ENCODE measurements at places on chromosomes 7 and 10.

DNA sequence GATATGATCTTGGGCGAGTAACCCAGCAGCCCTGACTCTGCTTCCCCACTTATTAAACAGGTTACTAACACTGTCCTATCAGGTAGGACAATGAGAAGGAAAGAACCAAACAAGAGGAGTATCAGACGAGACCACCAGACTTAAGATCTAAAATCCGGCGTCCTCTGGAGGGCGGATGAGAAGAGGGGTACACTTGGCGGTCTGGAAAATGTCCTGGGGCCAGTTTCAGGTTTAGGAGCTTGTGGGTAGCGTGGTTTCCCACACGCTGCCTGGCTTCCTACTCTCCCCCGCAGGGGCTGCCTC, 635 bp downstream of the ZNF32 start:
- no peak for DNase-seq

DNA sequence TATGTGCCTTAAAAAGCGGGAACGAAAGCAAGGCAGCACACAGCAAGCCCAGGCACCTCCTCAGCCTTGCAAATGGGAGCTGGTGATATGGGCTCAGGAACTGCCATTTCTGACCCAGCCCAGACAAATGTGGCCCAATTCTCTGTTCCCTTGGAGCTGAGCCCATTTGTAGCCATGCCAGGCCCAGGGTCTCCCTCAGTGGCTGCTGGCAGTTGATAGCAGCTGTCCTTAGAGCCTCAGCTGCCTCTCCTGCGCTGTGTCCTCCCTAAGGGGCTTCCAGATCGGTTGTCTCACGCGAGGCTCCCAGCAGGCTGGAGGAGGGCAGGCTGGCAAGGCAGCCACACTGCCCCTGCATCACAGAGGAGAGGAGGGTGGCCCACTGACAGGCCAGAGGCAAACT, 275.8 kb downstream of the KCNMA1 start:
- DNase-seq: no peak

DNA sequence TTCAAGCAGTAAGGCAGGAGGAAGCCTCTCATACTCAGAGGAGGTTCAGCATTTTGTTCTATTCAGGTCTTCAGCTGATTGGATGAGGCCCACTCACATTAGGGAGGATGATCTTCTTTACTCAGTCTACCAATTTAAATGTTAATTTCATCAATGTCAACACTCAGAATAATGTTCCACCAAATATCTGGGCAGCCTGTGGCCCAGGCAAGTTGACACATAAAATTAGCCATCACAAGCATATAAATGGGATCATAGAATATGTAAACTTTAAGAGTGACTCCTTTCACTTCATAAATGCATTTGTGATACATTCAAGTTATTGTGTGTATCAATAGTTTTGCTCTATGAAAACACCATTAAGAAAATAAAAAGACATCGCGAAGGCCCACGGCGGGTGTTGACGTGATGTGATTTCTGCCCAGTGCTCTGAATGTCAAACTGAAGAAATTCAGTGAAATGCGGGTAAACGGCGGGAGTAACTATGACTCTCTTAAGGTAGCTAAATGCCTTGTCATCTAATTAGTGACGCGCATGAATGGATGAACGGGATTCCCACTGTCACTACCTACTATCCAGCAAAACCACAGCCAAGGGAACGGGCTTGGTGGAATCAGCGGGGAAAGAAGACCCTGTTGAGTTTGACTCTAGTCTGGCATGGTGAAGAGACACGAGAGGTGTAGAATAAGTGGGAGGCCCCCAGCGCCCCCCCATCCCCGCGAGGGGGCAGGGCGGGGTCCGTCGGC, 536.1 kb upstream of the AUTS2 start:
- DNase-seq: no peak

GRCh38 chr10:63491588-63492316, 26.0 kb upstream of the JMJD1C start:
- no peak for DNase-seq

DNA sequence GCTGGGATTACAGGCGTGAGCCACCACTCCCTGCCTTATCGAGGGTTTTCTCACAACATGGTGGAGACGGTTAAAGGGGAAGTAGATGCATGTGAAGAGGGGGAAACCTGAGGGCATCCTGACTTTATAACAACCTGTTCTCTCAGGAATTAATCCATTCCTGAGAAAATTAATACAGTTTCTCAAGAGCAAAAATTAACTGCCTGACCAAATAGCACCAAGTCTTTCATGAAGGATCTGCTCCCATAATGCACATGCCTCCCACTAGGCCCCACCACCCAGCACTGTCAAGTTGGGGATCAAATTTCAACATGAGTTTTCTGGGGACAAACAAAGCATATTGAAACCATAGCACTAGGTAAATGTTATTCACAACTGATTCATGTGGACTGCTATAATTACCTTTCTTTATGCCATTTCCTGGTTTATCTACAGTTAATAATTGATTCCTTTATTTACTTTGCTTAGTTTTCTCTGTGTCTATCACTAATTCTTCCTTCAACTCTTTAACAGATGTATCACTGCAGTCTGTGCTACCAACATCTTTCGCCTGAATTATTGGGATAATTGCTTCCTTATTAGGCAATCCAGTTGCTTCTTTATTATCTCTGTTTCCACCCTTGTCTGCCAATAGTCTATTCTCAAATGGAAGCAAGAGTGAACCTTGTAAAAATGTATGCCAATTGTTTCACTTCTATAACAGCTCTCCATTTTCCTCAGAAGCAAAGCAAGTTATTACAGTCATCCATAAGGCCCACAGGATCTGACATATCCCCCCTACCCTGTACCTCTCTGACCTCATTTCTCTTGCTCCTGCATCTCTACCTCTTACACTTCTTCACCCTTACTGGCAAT, 12.9 kb upstream of the MICU1 start:
- DNase-seq: no peak

DNA sequence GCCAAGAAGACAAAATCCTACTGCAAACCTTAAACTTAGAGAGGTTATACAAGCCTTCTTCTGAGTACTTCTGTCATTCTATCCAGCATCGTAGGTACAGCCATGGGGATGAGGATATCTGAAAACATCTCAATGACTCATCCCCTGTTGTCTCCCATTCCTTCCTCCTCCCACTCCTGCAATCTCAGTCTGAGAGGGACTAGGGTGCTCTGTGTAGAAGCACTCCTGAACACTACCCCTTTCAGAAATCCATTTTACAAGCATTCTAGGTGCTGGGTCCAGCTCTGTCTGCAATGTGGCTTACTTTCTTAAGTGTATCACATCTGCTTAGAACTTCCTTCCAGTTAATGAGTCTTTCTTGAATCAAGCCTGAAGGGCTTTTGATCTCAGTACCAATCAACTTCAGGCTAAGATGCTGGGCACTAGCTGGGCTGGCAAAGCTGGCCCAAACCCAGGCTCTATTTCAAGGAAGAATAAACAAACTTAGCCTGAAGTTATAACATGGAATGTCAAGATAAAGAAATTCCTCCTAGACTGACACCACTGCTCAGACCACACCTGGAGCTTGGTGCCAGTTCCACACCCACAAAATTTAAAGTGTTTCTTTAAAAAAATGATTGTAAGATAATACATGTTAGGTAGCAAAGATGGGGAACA, 270.3 kb upstream of the AOAH start:
- no peak for DNase-seq

- DNase-seq: no peak
Observed at GRCh38 chr10:48607356-48608278, 2.7 kb upstream of the ARHGAP22 start.

DNA sequence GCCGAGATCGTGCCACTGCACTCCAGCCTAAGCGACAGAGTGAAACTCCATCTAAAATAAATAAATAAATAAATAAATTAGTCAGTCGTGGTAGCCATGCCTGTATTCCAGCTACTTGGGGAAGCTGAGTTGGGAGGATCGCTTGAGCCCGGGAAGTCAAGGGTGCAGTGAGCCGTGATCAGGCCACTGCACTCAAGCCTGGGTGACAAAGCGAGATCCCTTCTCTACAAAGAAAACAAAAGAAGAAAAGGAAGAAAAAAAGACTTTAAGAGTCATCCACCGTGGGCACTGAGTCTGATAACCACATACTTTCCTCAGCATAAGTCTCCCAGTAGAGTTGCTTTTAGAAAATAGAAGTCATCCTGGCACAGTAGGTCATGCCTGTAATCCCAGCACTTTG, 2.6 kb downstream of the TMEM254 start:
- no peak for DNase-seq

DNA sequence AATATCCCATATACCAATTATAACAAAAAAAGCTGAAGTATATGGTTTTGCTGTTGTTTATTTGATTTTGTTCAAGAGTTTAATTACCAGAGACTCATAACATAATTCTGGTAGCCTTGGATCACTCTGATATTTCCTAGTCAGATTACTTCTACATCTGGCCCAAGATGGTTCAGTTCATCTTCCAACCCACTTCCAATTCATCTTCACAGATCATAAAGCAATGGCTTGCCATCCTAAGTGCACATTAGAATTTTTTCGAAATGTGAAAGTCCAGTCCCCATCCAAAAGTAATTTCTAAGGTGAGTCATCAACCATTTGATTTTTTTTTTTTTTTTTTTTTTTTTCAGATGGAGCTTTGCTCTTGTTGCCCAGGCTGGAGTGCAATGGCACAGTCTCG, 8.0 kb upstream of the HIBADH start:
- no peak for DNase-seq

DNA sequence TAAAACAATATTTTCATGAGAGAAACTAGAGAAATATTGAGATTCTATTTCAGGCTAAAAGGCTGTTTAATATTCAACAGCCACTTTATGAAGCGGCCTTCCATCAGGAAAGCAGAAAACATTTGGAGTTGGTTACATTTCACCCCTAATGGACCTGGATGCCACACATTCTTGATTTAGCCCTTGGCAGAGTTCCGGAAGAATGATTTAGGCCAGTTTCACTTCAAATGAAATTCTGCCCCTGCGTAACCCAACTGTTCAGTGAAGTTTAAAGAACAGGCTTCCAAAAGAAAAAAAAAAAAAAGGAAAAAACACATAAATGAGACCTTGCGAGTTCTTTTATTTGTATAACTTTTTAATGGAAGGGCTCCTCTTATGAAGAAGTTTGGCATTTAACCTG, 239.2 kb upstream of the AKR1E2 start:
- no peak for DNase-seq

Data from Panc1 (cell line).